ENCODE measurements at places on chromosomes 1 and 21.

DNA sequence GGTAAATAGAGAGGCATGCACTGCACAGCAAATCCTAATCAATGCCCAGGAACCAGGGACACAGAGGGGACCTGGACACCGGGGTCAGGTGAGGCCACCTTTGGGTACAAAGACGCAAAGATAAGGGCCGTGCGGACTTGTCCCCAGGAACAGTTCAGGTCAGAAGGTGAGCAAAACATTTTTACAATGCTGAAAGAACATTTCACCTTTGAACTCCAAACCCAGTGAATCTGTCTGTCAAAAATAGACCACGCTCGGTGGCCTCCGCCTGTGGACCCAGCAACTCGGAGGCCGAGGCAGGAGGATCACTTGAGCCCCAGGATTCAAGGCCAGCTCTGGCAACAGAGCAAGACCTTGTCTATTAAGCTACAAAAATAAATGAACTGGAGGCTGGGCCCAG, 15.2 kb downstream of the TNFRSF14 start:
- no peak for DNase-seq

GRCh38 chr21:31537872-31538576, 121.5 kb upstream of the SOD1 start:
- DNase-seq, result no peak

GRCh38 chr1:187680823-187681222, 852.1 kb downstream of the PLA2G4A start:
- DNase-seq, result no peak

DNA sequence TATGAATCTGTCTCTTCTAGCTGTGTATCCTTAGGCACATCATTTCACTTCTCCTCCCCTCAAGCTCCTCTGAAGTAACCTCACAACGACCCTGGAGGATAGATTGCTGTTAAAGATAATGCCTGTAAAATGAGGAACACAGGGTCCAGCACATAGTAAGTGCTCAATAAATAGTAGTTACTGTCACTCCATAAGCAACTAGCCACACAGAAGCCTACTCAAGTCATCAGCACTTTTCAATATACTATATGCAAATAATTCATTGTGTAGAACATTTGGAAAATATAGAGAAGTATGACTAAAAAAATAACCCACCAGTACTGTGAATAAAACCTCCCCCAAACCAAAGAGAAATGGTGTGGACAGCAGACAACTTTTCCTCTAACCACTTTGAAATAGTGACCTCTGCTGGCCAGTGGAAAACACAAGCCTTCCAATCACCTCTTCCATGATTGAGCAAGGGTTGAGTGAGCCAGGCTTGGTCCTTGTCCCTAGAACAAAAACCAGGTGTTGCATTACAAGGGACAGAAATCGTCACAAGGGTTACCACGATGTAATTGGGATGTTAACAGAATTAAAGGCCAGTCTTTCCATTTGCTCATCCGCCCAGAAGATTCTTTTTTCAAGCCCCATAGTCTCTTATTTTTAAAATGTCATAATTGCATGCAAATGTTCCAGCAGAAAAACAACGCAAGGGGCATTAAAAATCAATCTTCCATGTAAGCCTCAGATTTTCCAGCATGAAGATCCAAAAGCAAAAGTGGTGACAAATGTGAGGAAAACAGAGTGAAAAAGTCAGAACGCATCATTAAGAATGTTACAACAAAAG, 15.7 kb upstream of the GLIS1 start:
- no peak for DNase-seq

DNA sequence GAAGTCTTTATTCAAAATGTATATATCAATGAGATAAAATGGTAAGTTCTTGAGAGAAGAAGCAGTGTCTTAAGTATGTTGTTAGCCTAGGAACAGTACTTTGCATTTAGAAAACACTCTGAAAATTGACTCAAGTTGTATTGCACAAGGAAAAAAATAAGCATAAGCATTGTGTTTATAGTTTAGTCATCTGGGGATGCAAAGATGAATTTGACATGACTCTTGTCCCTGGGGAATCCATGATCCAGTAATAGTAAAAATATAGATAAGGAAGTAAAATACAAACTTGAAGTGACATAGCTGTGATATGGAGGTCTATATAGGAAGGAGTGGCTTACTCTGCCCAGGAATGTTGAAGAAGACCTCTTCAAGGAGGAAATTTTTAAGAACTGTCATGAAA, 185.0 kb upstream of the PTBP2 start:
- DNase-seq, result no peak

DNA sequence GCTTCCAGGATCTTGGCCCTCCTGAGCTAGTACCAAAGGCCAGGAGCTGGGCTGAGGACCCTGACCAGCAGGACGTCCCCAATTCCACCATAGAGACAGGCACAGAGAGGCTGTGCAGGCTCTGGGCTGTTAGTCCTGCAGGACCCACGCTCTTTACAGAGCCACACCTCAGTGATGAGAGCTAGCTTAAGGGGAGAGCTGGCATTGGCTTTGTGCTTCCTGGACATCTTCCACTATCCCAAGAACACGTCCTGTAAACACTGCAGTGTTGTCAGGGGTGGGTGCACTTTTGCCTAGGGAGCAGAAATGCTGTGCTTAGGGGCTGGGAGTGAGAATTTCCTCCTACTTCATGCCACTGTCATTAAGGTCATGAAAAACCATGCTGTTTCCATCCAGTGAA, 91.7 kb upstream of the EDN2 start:
- DNase-seq, result no peak

All from central memory CD4-positive, alpha-beta T cell (primary cell).